Chondrocyte (in vitro differentiated cells): ENCODE measurements at places on chromosomes 12 and 14. TPM values are rescaled to one million over a fixed set of nuclear protein-coding genes. Genes with fewer than 3 reads are reported as not detected.

CLEC1B gene
- not detected in 3 replicates for total RNA-seq

RNASE3 gene
- total RNA-seq, result not detected in 3 replicates

KRT74 gene
- not detected in 3 replicates for total RNA-seq

LMO3 gene
- total RNA-seq, result 0.31 to 0.57 TPM in 2 of 3 replicates, not detected in the other

CHPT1 gene
- 32.1 to 36.3 TPM (median 34.1 TPM) in 3 replicates for total RNA-seq

FAM90A1 gene
- total RNA-seq, result not detected in 3 replicates

PDE3A gene
- total RNA-seq, result 20.6 to 27.9 TPM (median 27.9 TPM) in 3 replicates

ZC2HC1C gene
- total RNA-seq, result 0.31 to 0.62 TPM (median 0.48 TPM) in 3 replicates

CFAP251 gene
- total RNA-seq, result 3.5 to 6.4 TPM (median 4.5 TPM) in 3 replicates

CCER1 gene
- not detected in 3 replicates for total RNA-seq

ERBB3 gene
- 0.52 to 1.7 TPM (median 1.4 TPM) in 3 replicates for total RNA-seq

FRS2 gene
- total RNA-seq, result 45.1 to 52.7 TPM (median 46.9 TPM) in 3 replicates

CCDC60 gene
- total RNA-seq, result not detected in 3 replicates

VRTN gene
- total RNA-seq, result not detected in 3 replicates

HVCN1 gene
- total RNA-seq, result 1.2 to 1.3 TPM (median 1.2 TPM) in 3 replicates
